RWPE2 (cell line): ENCODE measurements at places on chromosomes 7 and 10.

GRCh38 chr10:109027534-109028185 is 895.7 kb downstream of the XPNPEP1 start:
- DNase-seq: no peak

DNA sequence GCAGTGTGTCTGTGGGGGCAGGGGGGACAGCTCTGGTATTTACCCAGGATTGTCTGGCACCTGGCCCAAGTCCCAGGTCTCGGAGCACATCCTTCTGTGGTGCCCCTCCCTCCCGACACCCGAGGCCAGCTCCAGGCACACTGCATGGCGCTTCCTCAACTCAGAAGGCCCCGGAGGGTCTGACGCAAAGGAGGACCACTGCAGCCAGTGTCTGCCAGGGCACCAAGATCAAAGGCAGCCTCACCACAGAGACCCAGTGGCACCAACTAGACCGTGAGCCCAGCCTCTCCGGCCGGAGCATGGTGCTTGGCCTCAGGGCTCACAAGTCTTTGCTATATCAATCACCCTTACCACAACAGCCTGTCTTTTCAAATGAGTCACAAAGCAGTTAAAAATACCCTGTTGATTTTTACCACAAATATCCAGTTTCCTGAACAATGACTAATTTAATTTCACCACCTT is 99.3 kb upstream of the DDC start:
- DNase-seq: no peak

- DNase-seq: no peak
Observed at GRCh38 chr7:158484801-158485531, 102.7 kb downstream of the PTPRN2 start.

DNA sequence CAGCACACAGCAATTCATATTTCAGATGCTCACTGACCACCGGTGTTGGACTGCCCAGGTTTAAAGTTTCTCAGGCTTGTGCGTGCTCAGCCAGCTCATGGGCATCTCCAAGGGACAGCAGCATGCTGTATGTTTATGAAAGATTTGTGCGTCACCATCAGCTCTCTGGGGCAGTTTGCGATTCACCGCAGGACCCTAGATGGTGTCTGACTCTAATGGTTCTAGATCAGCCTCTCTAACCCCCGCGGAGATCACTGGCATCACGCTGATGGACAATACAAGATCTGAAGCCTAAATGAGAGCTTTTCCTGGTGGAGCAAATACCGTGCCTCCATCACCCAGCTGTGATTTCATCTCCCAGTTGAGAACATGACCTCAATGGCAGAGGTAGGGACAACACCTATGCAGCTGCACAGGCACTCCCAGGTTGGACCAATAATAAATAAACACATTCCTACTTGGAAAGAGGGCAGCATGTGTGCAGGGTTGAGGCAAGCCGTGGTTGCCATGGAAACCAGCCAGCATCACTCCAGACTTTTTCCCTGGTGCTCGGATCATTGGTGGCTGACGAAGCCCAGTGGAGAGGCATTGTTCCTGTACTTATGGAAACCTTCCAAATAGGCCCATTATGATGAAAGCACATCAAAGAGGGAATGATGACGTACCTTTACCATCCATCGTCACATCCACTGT is 253.6 kb downstream of the KCNMA1 start:
- DNase-seq: no peak

DNA sequence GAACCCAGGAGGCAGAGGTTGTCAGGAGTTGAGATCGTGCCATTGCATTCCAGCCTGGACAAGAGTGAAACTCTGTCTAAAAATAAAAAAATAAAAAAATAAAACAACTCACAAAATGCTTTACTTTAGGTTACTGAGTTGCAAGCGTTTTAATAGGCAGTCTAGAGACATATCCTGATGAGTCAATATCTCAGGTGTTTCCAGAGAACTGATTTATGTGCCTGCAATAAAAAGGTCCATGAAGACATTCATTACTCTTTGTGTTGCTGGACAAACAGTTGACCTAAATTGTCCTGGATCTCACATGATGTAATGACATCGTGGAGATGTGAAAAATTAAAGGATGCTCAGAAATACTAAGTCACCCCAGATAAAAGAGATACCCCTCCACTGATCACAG is 31.5 kb downstream of the CDNF start:
- no peak for DNase-seq
